Myocyte (in vitro differentiated cells): ENCODE measurements at places on chromosomes 3 and 15. TPM values are rescaled to one million over a fixed set of nuclear protein-coding genes. Genes with fewer than 3 reads are reported as not detected.

DNA sequence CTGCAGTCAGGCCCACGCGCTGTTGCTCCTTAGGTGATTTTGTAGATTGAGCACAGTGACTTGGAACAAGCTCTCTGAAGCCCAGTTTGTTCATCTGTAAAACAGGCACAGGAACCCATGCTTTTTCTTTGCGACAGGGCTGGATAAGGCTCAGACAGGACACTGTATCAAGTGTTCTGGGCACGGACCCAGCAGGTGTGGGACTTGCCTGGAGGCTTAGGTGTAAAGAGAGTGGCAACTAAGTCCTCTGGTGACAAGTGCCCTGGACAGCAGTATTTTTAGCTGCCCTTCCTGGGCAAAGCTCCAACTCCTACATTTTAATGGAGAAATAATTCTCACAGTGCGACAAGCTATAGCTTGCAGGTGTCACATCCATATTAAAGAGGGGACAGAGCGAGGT is 32.2 kb downstream of the CD276 start:
- no peak for DNase-seq

SNX22 gene
- 0.16 TPM in 1 of 2 replicates, not detected in the other for total RNA-seq

SERP1 gene
- 68.2 and 80.6 TPM in 2 replicates for total RNA-seq

GRCh38 chr15:77541421-77542181 is 91.1 kb downstream of the LINGO1 start:
- DNase-seq = no peak

GRCh38 chr15:62758126-62758951 is 284.2 kb upstream of the TPM1 start:
- peak; percentile 83 for DNase-seq

DNA sequence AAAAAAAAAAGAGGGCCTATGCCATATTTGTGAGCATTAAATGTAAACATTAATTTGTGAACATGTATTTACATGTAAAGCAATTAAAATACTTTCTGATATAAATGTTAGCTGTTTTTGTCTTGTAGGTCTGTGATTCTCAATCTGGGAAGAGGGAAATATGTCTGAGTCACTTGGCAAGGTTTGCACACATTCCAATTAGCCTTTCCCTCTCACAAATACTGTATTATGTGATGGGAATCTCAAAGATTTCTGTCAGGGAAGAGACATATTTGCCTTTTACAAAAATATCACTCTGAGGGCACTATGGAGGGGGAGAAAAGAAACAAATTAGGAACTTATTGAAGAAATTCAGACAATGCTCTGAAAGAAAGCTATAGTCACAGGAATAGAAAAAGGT is 483.6 kb downstream of the GBE1 start:
- no peak for DNase-seq

DNA sequence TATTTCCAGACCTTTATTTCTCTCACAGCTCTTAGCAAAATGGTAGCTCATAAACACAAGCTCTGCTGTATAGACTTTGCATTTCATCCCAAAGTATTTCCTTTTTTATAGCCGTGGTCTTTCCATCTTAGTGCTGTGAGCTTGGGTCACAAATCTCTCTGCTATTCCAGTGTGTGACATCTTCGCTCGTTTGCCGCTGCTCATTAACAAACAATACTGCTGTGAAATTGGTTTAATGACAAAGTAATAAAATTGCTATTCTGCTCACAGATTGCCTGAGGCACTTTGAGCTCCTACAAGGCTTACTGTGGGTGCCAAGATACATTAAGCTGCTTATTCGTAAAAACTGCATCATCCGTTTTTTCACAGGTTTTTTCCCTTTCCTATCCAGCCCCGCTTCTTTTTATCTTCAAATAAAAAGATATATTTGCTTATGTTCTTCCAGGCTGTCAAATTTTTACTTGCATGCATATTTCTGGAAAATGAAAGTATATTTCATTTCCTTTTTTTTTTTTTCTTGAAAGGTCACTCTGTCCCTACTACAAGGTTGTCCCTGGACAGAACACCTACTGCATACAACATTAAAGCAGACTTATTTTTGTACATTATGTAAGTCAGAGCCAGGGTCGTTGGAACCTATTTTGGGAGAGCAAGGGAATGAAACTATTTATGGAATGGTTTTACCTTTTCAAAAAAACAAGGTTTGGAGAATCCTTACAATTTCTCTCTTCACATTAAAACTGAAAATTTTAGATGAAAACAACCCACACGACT is 174.5 kb downstream of the MEIS2 start:
- DNase-seq = no peak

- no peak for DNase-seq
Measured at GRCh38 chr3:17508180-17508752, 234.2 kb downstream of the TBC1D5 start.
